Thymus (tissue), 14 donors: ENCODE measurements at places on chromosomes 6 and 20. TPM values are rescaled to one million over a fixed set of nuclear protein-coding genes. Genes with fewer than 3 reads are reported as not detected.

Gene OXT
- total RNA-seq = 0.42 TPM

Gene SIRPB2
- 1.2 TPM for total RNA-seq

Gene DAAM2
- 1.1 TPM for total RNA-seq

Gene MOXD1
- total RNA-seq = 1.9 TPM

Gene PSMG4
- 27.1 TPM for total RNA-seq

DNA sequence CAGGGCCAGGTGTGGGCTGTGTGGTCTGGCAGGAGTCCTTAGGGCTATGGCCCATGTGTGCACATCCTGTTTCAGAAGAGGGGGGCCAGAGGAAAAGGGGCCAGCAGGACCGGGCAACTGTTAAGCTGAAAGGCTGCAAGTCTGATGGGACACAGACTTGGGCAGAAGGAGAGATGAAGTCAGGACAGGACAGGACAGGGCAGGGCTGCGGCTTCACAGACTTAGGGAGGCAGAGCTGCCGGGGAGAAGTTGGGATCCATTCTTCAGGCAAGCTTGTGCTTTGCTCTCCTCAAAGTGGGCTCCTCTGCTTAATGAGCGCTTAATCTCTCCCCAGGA is 28.7 kb downstream of the MOCS1 start:
- no peak for DNase-seq

DNA sequence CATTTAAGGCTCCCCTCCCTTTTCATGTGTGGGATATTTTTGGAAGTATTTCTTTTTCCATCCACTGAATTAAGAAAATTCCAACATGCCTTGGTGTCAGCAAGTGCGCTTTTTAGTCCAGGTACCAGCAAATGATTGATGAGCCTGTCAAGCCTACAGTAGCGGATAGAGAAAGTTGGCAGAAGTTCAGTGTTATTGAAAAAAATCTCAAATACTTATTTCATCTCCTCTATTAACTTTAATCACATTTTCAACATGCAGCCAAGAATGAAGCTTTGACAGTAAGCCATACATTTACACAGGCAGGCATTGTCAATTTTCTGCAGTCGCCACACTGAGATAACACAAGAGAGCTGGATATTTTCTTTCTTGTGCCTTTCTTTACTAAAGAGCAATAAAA is 50.4 kb downstream of the BLOC1S5 start:
- DNase-seq = no peak

- DNase-seq = no peak
Observed at GRCh38 chr20:1819311-1820137, 75.7 kb upstream of the SIRPA start.

DNA sequence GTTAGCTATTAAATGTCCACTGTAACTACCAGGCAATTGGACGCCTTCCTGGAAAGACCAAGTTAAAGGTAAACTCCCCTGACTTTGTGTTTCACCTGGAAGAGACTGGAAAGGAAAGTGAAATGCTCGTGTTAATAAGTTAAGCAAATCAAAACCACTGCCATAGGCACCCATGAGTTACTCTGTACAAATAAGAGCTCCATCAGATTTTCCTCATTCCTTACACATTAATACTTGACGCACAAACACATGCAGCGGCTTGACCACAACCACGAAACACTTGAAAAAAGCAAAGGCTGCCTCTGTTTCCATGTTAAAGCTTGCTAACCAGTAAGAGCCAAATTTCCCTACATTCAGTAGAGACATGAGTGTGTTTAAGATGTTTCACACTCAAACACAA is 19.8 kb downstream of the GCM1 start:
- no peak for DNase-seq

DNA sequence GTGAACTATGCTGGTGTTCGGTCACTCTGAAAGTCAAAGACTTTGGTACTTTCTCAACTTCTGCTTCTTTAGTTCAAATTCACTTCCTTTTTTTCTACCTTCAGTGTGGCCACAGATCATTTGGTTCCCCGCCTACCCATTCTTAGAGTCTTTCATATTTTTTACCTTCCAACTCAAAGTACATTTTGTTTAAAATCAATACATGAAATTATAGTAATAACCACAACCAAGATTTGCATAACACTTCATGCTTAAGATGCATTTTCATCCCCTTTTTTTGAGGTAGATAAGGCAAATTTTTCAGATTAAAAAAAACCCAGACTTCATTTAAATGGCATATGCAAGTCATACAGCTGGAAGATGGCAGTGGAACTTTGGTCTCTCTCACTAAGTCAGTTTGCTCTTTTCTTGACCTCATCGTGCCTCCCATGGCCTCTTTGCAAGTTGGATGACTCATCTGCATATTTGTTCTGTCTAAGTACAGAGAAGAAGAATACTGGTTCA is 11.9 kb upstream of the CNR1 start:
- no peak for DNase-seq

DNA sequence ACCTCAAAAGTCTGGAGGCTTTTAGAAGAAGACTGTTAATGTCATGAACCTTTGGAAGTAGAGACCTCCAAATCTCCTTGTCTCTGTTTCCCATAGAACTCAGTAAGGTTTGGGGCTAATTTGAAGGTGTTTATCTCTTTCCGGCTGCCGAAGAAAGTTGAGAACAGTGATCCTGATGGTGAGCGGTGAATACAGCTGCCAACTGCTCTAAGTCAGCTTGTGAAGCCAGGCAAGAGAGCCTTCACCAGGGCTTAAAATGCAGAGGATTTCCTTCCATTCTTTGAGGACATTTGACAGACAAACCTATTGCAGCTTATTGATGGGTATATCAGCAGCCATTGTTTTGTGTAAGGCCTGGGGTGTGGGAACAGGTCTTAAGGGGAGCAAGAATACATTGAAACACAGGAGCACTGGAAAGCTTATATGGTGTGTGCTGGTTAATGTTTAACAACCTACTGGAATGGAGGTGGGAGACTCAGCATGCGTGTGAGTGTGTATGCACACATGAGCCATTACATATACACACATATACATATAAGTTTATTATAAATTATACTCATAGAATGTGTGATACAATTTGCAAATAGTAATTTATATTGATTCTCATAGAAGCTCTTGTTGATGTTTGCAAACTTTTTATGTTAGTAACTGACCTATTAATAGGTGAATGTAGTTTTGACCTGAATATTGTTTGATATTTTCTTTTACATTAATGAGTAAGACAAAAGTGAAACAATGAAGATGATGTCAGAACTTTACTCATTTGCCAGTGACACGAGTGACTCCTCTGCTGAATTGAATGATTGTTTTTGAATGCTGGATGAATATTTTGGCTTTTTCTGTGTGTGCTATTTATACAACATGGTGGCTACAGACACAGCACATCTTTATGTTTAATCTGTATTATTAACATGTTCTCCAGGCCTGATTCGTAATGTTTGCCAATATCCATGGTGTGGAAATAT is 18.1 kb downstream of the PLEKHG1 start:
- no peak for DNase-seq

- DNase-seq = no peak
Observed at GRCh38 chr6:30557683-30557981, 537 bp downstream of the PRR3 start.

DNA sequence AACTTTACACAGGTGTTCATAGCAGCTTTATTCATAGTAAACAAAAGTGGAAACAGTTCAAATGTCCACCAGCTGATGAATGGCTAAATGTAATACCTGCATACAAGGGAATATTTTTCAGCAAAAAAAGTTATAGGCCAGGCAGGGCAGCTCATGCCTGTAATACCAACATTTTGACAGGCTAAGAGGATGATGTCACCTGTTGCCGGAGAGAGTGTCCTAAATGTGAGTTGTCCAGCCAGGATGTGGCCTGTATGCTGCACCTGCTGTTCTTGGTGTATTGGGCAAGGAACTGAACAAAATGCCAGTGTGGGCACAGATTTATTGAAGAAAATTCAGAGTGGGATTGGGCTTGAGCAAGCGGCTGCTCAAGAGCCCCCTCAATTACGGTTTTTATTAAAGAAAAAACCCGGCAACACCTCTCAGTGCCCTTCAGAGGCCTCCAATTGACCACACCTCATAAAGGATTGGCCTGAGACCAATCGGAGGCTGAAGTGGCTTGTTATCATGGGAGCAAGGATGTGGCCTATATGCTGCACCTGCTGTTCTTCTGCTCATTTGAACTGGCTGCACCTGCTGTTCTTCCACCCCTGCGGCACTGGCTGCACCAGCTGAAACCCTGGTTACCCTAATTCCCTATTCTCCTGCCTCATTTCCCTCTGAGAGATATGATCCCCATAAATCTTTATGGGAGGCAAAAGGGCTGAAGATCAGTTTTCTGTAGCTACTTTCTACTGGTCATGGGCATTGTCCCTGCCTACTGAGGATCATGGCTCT is 164.3 kb upstream of the PROKR2 start:
- DNase-seq = no peak

DNA sequence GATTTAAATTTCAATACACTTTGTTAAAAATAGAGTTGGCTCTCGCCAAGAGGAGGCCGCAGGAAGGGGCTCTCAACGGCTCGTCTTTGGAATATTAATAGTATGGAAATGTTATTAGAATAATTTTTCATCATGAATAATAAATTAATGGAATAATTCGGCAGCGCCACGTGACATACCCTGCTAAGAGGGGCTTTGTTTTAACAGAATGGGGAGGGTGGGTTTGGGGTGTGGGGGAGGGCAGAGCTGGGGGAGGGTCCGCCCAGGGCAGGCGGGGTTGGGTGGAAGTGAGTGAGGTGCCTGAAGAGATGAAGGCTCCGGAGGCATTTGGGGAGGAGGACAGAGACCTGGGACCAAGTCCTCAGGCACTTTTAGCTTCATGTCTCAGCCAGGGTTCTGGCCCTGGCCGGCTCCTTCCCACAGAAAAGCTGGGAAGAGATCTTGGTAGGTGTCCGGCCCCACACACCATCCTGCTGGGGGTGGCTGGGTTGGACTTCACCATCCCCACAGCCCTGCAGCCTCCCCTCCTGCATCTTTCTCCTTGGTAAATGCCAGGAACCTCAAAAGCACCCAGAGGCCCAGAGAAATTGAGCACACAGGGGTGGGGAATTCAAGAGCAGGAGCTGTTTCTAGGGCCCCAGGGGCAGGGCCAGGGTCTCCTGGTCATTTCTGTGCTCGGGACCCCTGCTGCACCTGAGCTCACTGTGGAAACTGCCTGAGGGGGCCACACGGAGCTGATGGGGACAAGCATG is 93.6 kb upstream of the BHLHE23 start:
- no peak for DNase-seq

- no peak for DNase-seq
Observed at GRCh38 chr6:160321729-160322505, 26.3 kb upstream of the SLC22A3 start.

DNA sequence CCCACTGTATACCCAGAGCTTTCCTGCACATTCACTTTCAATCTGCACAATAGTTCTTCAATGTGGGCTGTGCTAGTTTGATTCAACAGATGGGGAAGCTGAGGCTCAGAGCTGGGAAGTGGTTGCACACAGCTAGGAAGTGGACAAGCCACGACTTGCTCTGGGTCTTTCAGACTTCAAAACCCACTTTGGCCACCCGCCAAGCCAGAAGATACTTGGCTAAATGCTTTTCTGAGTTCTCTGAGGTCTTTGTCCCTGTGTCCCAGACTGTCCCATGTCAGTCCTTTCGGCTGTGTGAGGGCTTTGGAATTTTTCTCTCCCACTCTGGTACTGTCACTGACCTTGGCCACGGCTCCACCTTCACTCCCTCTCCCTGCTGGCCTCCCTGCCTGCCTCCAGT is 10.6 kb downstream of the PDYN start:
- no peak for DNase-seq

- DNase-seq = no peak
Observed at GRCh38 chr6:159481897-159482296, 211.1 kb downstream of the SOD2 start.

DNA sequence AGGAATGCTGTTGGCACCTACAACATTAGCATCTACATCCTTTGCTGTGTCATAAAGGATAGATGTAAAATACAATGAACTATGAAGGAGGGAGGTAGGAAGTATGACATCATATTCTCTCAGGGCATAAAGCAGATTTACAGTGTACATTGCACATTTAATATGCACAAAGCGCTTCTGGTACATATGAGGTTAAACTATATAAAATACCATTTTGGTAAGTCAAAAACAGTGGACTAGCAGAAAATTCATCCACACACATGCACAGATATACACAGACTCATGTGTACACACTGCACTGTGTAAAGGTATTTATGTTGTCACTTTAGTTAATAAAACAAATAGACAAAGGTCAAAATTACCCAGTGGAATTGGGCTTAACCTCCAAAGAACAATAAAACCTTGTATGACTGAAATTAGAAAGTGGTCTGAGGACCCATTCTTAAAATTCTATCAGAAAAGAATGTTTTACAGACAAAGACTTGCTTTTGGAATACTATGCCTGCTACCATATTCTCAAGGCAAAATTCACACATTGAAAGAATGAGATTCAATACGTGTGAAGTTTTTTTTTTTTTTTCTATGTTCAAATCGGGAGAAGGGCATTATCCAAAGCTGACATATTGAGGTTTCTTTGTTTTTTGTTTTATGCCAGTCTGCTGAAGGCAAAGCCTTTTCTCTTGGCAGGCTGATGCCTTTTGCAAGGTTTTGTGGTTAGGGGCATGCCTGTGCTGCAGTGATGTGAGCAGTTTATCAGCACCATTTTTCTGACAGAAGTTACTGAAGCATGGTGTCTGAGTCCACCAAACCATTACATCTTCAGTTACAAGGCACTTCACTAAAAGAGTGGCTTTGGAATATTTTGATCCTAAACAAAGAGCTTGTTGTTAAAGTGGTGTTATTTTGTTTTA is 199.0 kb downstream of the PLCB1 start:
- DNase-seq = peak; percentile 8

DNA sequence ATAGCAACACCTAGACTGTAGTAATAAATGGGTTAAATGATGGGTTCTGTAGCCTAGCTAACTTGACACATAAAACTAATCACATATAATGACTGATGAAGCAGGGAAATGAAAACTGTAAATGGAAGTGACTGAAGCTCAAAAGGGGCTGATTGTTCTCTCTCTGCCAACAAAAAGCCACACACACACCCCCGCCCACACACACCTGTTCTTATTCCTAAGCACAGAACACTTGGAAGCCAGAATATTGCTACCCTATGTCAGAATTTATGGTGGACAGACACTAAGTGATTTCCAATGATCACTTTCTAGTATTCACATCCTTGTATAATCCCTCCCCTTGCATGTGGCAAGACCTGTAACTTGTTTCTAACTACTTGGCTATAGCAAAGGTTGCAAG is 603.5 kb downstream of the UTRN start:
- DNase-seq = no peak

DNA sequence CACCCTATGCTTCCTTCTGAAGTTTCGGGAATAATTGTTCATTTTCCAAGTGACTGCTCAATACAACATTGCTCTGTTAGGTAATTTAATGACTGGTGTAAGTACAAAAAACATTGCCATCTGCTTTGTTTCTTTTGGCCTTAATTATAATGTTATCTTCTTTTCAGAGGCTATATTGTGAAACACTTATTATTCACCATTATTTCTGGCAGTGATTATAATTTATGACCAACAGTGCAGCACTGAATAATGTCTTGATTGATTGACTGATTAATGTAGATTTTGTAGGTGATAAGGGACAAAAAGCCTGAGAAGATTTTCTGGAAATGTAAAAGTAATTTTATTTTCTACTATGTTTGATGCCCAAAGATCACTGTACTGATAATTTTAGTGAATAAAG is 377.7 kb downstream of the PLCB1 start:
- DNase-seq = no peak
